Fibroblast of mammary gland (primary cell): ENCODE measurements at places on chromosomes 12 and 14.

GRCh38 chr12:111401167-111401605 is 4.5 kb upstream of the SH2B3 start:
- DNase-seq: no peak

- DNase-seq: no peak
Measured at GRCh38 chr12:110931315-110931728, 10.9 kb upstream of the MYL2 start.

GRCh38 chr14:79256380-79256779 is 954.9 kb downstream of the DIO2 start:
- DNase-seq: no peak

- DNase-seq: no peak
Measured at GRCh38 chr14:104253223-104253822, 114.9 kb downstream of the KIF26A start.

DNA sequence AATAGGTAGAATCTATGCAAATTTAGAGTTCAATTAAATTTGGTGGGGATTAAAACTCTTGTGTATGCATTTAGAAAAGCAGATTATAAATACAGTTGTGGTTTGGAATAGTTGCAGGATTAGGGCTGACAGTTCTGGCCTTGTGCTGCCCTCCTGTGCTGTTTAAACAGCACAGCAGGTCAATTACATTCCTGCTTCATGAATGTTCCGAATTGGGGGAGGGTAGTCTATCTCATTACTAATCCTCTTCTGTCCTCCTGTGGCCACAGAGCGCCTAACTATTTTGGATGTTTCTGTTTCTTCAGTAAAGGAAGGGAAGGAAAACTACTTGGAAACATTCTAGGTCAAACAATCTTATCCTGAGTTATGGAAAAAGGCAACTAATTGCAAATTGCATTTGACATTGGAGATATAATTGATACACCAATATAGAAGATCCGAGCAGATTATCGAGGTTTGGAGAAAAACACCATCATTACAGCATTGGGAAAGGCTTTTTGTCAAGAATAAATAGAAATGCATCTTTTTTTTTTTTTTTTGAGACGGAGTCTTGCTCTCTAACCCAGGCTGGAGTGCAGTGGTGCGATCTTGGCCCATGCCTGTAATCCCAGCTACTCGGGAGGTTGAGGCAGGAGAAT is 8.7 kb upstream of the GPR19 start:
- peak; percentile 95 for DNase-seq

DNA sequence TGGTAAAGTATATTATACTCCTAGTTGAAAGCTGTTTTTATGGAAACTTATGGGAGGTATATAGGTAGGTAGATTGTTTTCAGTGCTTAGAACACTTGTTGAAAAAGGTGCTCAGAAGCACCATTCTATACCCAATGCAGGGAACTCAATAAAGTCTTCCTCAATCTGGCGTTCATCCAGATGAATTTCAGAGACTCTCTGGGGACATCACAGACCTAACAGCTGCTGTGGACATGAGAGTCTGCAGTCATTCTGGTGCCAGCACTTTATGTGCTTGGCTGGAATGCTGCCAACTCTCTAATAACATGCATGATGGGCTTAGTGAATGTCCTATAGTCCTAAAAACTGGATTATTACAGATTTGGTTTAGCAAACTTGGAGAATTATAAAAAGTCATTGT is 115.9 kb downstream of the NTN4 start:
- peak; percentile 34 for DNase-seq

GRCh38 chr12:117674763-117675162 is 294.0 kb downstream of the KSR2 start:
- no peak for DNase-seq

- peak; percentile 16 for DNase-seq
Measured at GRCh38 chr12:19130224-19131024, 891 bp downstream of the PLEKHA5 start.

DNA sequence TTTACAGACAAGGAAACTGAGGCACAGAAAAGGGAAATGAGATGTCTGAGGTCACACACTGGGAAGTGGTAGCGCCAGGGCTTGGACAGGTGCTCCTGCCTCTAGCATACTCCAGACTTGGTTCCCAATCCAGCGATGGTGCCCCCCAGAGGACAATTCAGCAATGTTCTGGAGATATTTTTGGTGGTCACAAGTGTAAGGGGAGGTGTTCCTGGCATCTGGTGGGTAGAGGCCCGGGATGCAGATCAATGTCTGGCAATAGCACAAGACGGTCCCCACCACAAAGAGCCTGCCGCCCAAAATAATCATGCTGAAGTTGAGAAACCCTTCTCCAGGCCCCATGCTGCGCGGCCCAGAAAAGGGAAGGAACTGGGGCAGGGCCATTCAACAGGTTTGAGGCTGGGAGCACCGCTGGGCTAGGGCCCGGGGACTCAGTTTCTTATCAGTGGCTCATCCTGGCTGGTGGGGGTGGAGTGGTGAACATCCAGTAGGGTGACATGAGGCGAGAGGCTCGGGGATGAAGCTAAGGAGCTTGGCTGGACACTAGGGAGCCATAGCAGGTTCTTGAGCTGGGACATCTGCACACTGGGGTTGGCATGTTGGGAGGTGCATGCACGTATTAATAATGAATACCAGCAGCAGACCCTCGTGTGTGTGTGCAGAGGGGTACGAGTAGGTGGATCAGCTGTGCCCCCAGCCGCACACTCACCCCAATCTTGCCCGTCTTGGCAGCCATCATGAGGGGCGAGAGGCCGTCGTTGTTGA is 35.1 kb downstream of the TRPV4 start:
- no peak for DNase-seq

GRCh38 chr14:37047996-37048395 is 124.4 kb downstream of the SLC25A21 start:
- no peak for DNase-seq

- peak; percentile 68 for DNase-seq
Measured at GRCh38 chr12:22684140-22685118, 59.5 kb downstream of the ETNK1 start.

- no peak for DNase-seq
Measured at GRCh38 chr12:117521867-117522266, 160.4 kb upstream of the NOS1 start.

GRCh38 chr12:48999371-49000131 is at the start of gene DDN:
TSS of gene DDN (minus strand) at chr12:48999375. CDS start at chr12:48999287, 88 bp downstream.
- DNase-seq: no peak

DNA sequence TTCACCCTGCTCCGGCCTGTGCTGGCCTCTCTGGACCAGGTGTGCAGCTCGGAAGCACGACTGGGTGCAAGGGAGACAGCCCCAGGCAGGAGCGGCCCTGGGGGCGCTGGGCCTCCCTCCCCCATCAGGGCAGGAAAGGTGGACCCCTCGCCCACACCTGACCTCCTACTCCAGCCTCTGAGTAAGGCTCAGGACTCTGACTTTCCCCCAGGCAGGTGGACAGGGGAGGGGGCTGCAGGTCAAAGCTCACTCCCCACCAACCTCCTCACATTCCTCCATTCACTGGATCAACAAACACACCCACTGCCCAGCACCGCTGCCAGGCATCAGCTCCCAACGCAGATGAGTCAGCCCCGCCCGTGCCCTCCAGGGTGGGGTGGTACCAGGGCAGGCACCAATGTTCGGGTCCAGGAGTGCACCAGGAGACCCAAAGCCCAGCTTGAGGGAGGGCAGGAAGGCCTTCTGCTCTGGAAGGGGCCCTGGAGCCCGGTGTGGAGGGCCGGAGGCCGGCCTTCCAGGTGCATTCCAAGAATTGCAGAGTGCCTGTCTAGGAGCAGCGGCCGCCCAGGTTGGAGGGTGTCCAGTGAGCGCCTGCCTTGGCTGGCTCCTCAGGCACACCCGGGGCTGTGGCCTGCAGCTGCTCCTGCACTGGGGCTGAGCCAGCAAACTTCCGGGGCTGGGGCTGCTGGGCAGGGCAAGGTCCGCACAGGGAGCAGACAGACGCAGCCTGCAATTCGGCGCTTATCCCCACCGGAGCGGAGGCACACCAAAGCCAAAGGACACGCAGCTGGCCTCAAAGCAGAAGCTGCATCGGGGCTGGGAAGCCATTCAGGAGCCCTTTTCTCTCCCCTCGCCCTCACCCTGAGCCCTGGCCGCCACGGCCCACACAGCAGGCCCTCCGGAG is 1.6 kb upstream of the INF2 start:
- peak; percentile 19 for DNase-seq

GRCh38 chr14:54840336-54840735 is 62.3 kb downstream of the GCH1 start:
- peak; percentile 1 for DNase-seq

- DNase-seq: no peak
Measured at GRCh38 chr14:100299238-100299560, 7.0 kb downstream of the SLC25A29 start.

GRCh38 chr12:82326905-82327503 is 31.2 kb downstream of the CCDC59 start:
- peak; percentile 47 for DNase-seq

DNA sequence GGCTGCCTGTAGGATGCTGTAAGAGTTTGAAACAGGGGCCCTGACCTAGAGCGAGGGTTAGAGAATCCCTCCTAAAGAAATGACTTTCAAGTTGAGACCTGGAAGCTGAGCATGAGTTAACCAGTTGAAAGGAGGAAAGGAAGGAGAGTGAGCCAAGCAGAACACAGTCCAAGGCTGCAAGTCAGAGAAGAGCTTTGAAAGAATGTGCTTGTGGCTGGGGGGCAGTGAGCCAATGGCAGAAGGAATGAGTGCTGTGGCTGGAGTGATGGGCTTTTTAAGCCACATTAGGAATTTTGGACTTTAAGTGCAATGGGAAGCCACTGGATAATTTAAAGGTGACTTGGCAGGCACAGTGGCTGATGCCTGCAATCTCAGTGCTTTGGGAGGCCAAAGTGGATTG is 18.1 kb downstream of the CDKN1B start:
- peak; percentile 68 for DNase-seq

- DNase-seq: peak; percentile 27
Measured at GRCh38 chr12:94596596-94596995, 53.8 kb downstream of the TMCC3 start.

GRCh38 chr14:76386944-76387782 is 11.2 kb downstream of the ESRRB start:
- DNase-seq: peak; percentile 57

DNA sequence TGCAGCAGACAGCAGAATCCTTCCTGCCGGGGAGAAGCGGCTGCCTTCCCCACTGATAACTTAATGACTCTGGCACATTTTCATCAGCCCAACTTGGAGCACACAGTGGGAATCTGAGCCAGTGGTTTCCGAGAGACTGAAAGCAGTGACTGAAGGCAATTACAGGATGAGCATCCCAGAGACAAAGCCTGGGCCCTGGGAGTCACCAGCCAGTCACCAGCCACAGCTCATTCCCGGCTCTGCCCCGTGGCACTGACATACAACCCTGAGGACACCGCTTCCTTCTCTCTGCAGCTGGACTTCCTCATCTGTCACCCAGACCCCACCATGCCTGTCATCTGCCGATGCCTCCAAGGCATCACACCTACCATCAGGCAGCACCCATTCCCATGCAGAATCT is 192.3 kb downstream of the DPF3 start:
- peak; percentile 24 for DNase-seq

GRCh38 chr12:62562846-62563245 is 96.2 kb downstream of the MON2 start:
- peak; percentile 77 for DNase-seq

GRCh38 chr12:100348657-100349454 is 8.0 kb upstream of the SLC17A8 start:
- DNase-seq: peak; percentile 51

DNA sequence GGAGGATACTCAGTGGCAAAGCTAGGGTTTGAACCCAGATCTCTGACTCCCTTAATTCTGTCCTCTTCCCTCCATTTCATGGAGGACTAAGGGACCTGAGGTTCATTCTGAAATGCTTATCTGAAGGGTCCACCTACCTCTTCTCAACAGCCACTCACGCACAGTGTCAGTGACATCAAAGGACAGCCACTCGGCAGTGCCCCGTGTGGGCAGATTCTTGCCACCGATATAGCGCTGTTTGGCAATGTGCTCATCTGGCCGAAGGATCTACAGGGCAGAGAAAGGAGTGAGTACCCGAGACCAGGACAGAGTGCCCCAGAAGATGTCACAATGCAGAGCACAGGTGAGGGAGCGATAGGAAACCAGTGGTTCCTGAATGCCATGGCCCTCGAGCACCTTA is 10.8 kb downstream of the TGFB3 start:
- DNase-seq: no peak

DNA sequence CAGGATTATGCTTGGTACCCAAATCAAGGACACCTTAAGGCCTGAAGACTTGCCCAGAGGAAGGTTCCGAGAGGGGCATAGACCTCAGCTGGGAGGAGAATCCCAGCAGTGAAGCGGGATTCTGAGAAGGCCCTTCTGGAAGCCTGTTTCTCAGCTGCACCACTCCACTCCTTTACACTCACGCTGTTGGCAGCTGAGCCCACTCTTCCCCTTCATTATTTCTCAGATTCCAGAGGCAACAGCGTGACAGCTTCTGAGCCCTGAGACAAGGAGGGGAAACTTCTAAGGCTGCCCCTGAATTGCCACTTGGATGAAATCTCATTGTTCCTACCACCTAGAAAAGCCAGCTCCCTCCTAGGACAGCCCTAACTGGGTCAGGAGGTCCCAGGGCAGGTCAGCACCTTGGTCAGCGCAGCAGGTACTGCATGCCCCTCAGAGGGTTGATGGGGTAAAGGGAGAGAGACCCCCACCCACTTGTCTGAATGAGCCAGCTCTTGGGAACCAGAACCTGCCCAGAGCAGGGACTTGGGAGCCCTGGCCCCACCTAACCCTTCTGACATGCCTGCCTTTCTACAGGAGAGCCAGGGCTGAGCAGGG is 53.9 kb downstream of the ISCA2 start:
- no peak for DNase-seq

GRCh38 chr14:95959317-95959716 is 79.8 kb upstream of the C14orf132 start:
- DNase-seq: no peak

GRCh38 chr14:71713016-71713415 is 219.2 kb upstream of the RGS6 start:
- peak; percentile 60 for DNase-seq

DNA sequence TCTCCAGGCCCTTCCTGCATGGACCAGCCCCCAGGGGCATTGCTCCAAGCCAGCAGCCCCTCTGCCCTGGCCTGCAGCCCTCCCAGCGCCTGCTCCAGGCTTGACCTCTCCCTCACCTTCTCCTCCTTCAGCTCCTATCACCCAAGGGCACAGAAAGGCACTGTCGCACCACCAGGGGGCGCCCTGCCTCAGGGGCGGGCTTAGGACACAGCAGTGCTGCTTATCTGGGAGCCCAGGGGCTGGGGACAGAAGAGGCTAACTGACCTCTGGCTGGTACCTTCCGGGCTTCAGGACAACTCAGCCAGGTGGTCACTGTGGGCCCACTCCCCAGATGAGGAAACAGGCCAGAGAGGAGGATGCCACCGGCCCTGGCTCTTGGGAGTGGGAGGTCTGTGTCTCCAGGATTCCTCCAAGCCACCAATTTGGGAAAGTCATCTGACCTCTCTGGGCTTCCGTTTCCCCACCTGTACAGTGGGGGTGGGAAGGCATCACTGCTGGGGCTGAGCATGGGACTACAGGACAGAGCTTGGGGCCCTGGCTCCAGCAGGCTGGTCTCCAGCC is 25.3 kb upstream of the GPR132 start:
- peak; percentile 68 for DNase-seq

DNA sequence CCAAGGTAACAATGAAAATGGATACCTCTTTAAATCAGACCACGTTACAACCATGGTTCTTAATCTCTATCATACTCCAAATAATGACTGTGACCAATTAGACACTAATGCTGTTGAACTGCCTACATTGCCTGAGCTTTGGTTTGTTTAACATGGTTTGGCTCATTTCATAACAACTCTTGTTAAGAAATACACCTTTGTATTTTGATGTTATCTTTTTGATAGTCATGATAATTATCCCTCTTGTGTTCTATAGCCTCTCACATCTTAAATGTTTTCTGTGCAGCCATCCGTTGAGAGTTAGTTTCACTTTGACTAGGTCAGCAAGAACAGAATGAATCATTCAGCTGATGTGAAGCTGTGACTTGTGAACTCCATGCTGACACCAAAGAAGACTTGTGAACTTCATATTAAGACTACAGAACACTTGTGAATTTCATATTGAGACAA is 75.5 kb upstream of the RERGL start:
- peak; percentile 63 for DNase-seq
